Inflammatory macrophage treated with lipopolysaccharide for 4 hours (primary cell): ENCODE measurements at places on chromosomes 12 and 14.

GRCh38 chr14:106843951-106844483 lies 1317.6 kb downstream of the TMEM121 start:
- peak; percentile 59 for DNase-seq

DNA sequence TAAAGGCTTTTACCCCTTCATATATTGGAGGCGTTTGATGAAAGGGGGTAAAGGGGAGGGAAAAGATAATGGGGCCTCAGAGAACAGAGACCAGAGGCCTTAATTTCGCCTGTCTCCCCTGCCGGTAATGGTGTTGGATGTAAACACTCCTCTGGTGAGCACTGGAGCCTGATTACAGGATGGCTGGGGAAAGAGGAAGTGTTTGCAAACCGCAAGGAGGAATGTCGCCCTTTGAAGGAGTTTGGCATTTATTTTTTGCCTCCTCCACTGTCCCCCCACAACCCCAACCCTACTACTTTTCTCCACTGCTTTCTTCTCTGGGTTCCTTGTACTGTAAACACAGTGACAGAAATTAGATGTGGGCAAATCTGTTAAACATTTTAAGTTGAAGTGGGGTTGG lies 211.9 kb upstream of the TBX3 start:
- DNase-seq = no peak

DNA sequence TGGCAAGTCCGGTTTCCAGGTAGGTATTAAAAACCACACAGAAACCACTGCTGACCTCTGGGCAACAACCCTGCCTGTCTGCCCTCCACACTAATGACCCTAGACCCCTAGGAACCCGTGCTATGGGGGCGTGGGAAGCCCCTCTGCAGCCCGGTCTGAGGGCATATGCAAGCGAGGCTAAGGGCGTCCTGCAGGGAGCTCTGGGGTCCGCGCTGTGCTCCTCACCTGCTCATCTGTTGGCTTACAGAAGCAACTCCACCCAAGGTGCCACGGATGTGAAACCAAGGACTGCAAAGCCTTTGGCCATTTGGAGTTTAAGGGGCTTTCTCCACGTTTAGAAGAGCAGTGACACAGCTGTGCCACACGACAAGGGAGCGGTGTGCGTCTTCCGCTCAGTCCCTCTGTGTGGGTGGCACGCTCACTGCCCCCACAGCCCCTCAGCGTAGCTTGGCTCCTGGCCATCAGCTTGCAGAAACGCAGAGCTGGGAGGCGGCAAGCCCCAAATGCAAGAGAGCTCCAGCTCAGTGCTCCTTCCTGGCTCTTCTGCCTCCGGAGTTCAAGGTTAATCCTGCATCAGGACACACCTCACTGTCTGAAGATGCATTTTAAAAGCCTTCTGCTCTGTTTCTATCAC lies 18.4 kb downstream of the AMN start:
- no peak for DNase-seq

DNA sequence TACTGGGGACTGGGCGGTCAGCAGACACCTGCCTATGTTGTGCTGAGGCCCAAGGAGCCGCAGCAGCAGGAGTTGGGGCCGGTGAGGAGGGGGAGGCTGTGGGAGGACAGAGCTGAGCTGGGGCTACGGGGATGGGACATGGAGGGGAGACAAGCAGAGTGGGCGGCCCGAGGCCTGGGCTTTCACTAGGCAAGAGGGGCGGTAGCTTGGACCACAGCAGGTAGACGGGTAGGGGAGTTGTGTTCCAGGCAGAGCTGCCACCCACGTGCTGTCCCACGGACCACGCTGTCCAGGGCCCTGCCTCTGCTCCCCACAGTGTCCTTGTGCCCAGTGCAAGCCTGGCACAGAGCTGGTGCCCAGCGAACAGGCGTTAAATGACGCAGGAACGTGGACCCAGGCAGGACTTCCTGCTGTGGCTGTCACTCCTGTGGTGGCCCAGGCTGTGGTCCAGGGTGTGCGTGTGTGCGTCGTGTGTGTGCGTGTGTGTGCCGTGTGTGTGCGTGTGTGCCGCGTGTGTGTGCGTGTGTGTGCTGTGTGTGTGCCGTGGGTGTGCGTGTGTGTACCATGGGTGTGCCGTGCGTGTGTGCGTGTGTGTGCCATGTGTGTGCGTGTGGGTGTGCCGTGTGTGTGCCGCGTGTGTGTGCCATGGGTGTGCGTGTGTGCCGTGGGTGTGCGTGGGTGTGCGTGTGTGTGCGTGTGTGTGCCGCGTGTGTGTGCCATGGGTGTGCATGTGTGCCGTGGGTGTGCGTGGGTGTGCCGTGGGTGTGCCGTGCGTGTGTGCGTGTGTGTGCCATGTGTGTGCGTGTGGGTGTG lies 6.8 kb downstream of the CEP170B start:
- no peak for DNase-seq
